Activated CD4-positive, CD25-positive, alpha-beta regulatory T cell (primary cell): ENCODE measurements at places on chromosomes 11 and 22.

DNA sequence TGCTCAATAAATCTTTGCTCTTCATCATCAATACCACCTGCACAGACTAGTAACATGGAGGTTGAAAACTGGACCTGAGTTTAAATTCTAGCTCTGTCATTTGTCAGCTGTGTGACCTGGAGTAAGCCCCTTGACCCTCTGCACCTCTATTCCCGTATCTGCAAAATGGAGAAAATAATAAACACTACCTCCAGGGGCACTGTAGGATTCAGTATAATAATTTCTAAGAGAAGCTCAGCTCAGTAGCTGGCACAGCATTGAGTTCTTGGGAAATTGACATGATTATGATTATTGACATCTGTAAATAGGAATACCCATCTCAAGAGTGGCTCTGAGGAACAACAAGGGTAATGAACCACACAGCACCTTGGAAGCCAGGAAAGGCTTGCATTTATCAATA, 78.4 kb downstream of the MN1 start:
- DNase-seq, result no peak

DNA sequence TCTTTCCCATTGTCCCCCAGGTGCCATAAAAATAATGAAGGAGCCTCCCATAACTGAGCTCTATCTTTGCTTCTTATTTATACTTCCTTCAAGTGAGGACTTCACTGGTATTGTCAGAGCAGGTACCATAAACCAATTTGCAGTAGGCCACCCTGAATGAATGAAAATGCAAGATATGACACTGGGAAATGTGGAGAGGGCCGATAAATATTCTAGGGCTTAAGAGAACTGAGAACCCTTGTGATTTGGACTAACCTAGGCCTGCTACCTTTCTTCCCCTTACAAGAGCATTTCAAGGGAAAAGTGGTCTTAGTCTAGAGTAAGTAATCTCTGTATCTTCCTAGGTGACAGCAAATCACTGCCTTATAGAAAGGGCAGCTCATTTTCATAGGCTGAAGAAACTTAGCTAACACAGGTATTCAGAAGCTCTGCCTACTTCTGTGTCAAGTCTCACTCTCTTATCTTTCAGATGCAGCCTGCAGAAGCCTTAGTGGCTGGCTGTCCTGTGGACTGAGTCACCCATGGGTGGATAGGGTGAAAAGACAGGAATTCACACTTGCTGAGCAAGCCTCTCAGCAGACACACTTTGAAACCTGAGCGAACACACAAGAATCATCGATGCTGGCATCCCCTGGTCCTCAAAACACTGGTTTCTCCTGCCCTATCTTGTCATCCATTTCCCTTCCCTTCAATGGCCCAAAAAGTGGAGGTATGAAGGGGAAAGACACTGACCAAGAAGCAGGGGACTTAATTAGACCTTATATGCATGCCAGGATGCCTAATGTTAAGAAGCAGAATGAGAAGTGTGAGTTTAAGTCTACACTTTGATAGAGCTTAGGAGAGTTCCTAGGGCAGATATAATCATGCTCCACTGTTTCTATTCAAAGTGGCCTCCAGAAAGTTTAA, 15.2 kb downstream of the NRIP3 start:
- no peak for DNase-seq

GRCh38 chr22:32246166-32246565, 9.0 kb downstream of the SLC5A4 start:
- no peak for DNase-seq

DNA sequence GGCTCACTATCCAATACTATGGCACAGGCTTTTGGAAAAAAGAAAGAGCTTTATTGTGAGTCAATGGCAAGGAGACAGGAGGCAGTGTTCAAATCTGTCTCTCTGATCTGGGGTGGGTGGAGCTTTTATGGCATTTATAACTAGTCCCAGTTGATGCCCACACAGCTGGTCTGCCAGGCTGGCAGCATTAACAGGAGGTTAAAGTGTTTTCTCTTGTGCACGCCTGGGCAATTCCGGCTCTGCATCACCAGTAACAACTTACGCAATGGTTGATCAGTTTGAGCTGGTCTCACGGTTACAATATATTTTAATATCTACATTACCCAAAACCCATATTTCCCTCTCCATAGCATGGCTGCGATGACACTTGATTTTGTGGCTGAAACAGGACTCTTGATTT, 15.1 kb upstream of the SMIM38 start:
- no peak for DNase-seq

DNA sequence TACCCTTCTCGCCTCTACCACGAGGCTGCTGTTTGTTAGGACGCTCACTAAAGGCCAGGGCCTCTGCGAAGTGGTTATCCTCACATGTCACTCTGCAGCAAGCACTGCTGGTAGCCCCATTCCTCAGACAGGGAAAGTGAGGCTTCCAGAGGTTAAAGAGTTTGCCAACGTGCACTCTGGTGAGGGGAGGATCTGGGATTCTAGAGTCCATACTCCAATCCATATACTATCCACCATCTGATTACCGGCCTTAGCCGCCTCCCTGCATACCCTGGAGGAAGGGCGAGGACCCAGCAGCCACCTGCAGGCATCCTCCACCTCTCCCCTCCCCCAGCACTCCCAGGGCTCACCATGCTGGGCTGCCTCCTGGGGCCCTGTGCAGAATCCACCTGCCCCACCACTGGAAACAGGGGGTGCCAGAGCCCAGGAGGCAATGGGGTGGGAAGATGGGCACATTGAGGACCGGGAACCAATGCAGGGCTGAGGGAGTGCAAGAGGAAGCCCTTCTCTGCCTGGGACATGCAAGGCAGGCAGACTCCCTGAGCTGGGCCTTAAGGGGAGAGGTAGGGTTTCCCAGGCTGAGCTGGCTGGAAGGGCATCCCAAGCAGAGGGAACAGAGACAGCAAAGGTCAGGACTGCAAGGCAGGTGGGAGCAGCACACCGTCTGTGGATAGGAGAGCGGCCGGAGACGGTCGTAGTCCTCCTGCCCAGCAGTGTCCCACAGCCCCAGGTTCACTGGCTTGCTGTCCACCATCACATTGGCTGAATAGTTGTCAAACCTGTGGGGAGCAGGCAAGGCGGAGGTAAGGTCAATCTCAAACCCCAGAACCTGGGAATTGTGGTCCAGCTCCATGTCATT, 11.7 kb downstream of the RAC2 start:
- no peak for DNase-seq

DNA sequence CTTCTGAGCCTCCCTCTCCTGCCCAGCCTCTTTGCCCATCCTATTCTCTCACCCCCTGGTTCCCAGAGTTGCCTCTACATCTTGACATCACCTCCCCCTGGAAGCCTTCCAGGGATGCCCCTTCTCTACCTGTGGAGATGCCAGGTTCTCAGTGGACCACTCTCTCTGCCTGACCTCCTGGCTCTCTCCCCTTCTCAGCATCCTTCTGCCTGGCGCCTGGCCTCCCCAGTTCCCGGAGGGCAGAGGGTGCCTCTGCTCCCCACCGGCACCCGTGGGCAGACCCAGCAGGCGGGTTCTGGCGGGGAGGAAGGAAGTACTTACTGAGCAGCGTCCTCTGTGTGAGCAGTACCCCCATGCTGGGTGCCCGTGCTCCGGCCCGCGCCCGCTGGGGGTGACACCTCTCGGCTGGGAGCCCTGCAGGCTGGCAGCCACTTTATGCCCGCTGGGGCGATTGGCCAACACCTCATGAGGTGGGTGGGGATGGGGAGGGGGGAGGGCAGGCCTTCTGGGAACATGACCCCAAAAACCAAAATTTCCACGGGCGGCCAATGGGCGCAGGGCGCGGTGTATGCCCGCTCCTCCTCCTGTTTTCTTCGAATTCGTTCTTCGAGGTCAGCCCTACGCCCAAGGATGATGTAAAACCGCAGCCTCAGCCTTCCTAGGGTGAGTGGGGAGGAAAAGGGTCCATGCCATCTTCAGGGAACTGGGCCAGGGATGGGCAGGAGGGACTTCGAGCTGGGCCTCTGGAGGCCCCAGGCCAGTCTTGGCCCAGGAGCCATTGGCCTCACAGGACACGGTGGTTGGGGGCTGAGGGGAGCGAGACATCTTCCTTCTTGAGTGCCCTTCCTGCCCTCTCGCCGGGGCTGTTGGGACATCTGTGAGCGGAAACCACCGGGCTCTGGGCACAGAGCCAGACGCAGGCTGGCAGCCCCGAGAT, at the start of gene OSM:
Gene OSM, minus strand, starts transcription at position 407 of the 937 bp plus-strand sequence. Its CDS starts 52 bp downstream, at position 355.
- DNase-seq, result peak; percentile 59

DNA sequence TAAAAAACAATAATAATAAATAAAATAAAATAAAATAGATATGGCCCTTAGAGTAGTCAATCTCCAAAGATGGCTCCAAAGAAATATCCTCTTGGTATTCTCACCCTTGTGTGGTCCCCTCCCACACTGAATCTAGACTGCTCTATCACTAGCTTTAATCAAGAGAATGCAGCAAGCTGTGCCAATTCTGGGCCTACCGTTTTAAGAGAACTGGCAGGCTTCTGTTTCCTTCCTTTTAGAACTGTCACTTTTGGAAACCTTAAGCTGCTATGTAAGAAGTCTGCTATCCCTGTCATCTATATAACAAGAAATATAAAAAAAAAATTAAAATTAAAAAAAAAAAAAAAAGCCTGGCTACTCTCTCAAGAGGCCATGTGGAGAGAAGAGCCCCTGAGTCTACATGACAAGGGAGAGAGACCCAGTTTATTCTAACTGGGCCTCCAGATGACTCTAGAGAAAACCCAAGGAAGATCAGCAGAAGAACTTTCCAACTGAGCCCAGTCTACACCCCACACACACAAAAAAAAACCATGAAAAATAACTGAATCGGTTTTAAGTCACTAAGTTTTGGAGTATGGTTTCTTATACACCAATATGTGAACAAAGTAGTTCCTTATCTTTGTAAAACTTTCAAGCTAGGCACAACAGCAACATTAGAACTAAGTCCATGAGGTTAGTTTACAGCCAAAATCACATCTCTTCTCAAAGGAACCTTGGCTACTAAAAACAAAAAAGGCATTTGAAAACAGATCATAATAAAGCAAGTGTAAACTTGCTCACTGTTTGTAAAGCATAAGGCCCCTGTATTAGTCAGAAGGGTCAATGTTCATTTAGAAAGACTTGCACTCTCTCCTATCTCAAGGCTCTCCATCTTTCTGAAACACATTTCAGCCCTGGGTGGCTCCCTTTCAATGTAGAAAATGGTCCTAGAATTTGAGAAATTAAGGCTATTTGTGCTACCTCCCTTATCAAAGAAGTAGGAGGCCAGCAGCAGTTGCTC, 67.3 kb downstream of the AMBRA1 start:
- DNase-seq, result no peak

DNA sequence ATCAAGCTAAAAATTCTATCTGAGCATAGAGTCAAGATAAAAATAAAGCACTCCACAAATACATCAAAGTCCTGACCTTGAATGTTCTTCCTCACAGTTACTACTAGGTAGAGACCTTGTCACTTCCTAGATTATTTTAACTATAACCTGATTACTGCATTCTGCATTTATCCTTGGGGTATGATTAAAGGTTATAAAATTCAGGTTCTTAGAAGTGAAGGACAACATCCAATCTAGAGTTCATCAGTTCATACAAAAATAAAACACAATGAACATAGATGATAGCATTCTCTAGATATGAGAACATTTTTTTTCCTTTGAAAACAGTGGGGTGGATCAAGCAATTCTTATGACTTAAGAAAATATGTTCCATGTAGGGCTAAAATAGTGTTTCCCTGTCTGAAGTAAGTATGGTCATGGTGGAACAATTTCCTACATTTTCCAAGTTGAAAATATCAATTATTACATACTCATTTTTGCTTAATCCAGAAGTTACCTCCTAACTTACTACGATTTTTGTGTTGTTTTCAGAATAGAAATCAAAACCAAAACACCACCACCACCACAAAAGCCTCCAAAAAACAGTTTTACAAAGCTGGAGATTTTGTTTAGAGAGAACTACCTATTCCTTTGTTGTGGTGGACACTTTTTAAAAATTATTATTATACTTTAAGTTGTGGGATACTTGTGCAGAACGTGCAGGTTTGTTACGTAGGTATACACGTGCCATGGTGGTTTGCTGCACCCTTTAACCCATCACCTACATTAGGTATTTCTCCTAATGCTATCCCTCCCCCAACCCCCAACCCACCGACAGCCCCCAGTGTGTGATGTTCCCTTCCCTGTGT, 112.0 kb upstream of the DDI1 start:
- no peak for DNase-seq

GRCh38 chr11:105132716-105133511, 6.7 kb downstream of the CARD18 start:
- no peak for DNase-seq

DNA sequence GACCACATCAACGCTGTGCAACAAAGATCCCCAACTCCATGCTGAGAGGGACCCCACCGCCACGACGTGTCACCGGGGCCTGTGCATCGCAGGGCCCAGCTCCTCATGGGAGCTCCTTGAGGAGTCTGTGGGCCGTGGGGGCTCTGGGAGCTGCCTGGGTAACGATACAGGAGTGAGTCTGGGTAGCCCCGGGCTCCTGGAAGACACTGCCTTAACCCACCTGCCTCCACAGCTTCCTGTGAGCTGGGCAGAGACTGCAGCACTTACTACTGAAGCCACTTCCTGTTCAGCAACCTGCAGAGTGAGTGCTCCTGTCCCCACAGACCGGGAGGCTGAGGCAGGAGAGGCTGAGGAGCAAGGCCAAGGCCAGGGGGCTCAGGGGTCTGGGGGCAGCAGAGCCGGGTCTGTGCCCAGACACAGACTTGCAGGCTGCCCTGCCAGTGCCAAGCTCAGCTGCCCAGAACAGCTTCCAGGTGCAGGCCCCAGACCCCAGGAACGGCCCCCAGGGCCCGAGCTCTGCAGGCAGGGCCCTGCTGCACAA, 226.7 kb downstream of the BRD1 start:
- DNase-seq, result no peak

DNA sequence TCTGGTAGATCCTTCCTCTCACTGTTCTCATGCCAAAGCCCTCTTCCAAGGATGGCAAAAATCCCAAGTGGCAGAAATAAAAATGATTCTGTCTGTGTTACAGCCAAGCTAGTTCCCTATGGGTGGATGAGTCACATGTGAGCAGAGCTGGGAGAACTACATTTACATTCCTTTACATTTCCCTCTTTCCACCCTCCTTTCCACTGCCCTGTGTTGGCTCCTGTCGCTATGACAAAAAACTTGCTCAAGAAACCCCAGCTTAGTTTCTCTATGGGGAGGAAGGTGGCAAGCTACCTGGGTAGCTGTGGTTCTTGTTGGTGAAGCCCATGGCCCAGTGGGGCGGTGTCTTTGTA, 10.2 kb upstream of the DDB2 start:
- DNase-seq, result no peak

DNA sequence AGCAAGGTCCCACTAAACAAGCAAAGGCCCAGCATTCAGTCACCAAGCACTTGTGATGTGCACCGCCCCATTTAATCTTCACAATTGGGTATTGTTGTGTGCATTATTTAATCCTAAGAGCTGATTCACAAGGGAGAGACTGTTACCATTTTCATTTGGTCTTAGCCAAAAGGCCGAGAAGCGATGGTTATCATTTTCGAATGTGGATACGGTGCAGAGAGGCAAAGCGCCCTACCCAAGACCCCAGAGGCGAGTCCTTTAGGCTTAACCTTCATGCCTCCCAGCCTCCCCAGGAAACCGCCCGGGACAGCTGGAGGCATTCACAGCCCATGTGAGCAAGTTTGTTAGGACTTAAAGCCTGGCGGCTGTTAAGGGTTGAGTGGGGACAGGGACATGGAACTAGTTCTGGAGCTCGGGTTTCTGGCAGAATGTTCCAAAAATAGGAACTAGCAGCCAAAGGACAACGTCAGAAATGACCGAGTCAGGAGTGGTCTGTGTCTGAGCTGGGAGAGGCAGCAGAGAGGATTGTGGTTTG, 13.0 kb upstream of the UPK3A start:
- DNase-seq, result no peak
